Cardiac septum (tissue), 1 donor: ENCODE measurements at places on chromosomes 1 and 21.

DNA sequence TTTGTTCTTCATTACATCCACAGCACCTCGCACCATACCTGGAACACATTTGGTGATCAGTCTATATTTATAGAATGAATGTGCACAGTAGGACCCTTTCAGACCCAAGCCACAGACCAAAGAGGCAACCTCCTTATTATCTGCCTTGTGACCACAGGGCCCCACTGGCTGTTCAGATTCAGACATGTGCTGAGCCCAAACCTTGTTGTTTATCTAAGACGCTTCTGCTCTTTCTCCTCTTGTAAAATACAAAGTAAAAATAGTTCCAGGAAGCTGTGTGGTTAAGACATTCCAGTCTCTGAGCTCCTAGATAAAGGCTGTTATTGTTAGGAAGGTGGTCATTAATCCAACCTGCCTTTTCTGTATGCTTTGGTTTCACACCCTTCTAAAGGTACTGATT lies 3.6 kb upstream of the SCMH1 start:
- DNase-seq, result no peak

- DNase-seq, result no peak
Observed at GRCh38 chr1:197374428-197374827, 106.4 kb downstream of the CRB1 start.

DNA sequence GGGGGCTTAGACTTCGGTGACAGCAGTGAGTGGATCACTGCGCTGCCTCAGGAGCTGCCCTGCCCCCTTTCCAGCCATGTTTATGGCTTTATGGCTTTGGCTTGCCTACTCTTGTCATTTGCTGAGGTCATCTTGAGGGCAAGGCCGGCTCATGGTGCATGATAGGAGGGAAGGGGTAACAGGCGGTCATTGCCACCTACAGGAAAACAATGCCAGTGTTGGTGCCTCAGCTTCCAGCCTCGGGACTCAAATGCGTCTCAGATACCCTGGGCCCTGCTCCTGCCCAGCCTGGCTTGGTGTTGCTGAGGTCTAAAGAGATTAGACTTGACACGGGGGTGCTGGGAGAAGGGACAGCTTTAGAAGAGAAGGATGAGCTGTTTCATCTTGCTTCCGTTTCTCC lies 14.5 kb downstream of the KDF1 start:
- no peak for DNase-seq

- no peak for DNase-seq
Observed at GRCh38 chr1:214420833-214421232, 130.6 kb downstream of the PTPN14 start.

- no peak for DNase-seq
Observed at GRCh38 chr1:162568802-162569201, 7.3 kb downstream of the UAP1 start.

GRCh38 chr1:183733715-183734114 lies 71.2 kb upstream of the RGL1 start:
- no peak for DNase-seq

DNA sequence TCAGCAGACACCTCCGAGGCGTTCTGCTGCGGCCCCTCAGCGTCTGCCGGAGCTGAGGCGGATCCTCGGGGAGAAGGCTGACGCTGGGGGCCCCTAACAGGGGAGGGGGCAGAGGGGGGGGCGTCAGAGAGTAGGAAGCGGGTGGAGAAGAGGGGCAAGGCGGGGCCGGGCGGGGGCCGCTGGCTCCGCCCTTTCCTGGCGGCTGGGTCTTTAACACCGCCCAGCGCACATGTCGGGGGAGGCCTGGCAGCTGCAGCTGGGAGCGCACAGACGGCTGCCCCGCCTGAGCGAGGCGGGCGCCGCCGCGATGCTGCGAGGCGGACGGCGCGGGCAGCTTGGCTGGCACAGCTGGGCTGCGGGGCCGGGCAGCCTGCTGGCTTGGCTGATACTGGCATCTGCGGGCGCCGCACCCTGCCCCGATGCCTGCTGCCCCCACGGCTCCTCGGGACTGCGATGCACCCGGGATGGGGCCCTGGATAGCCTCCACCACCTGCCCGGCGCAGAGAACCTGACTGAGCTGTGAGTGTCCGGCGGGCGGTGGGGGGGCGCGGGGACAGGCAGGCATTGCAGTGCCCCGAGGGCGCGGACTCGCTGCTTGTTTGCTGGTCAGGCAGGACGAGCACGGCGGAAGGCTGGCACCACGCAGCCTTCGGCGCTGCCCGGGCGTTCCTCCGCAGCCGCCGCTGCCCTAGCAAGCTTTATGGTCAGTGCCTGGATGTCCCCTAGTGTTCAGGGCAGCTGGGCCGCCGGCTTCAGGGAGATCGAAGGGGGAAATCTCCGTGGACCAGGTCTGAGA lies at the start of gene NTRK1:
NTRK1 (plus strand) TSS at position 238 of the 796 bp plus-strand sequence; CDS start at position 308, 70 bp downstream.
- no peak for DNase-seq

- DNase-seq, result no peak
Observed at GRCh38 chr1:107748531-107748930, 216.4 kb downstream of the VAV3 start.
